ENCODE measurements at places on chromosomes 4 and X.
A peak's percentile ranks its signal among the peaks of the same experiment; 100 is the strongest.

GRCh38 chr4:84691170-84691691 lies 108.3 kb downstream of the CDS1 start:
- no peak for DNase-seq

DNA sequence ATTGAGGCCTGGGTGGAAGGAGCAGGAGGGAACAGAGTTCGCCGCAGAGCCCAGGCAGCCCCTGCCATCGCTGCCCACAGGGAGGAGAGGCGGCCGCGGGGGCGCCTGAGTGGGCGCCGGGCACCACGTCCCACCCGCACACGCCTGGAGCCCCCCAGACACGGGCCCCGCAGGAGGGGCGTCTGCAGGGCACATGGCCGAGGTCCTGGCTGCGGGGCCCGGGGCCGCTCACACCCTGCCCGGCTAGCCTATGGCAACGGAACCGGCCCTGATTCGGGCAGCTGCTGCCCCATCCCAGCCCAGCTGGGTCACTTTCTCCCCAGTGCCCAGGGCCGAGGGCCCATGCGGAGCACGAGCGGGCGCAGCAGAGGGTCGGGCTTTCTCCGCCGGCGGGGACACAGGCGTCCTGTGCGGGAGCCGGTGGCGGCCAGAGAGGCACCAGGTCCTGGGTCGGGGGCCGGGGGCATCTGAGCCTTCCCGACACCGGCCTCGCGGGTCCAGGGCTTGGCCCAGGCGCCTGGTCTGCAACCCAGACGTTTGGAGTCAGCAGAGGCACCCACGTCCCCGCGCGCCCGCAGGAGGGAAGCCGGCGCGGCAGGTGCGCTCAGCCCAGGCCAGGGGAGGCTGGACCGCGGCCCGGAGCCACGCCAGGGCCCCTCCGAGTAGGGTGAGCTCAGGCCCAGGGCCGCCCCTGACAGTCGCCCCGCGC lies 91.2 kb downstream of the FAM53A start:
- DNase-seq = no peak

DNA sequence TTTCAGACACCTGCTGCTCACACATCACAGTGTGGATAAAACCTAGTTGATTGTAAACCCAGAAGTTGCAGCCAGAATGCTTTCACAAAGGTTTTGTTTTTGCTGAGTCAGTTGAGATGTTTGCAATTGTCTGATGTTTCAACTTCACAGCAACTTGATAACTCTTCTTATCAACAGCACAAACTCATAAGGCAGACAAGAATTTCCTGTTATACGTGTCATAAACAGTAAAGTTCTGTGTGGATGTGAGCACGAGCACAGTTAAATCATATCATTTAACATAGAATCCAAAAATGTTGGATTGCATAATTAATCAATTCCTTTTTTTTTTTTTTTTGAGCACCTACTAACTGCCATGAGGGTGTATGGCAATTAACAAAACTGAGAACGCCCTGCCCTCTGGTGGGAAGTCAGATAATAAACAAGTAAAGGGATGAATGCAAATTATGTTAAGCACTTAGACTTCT lies 512.2 kb downstream of the PDHA2 start:
- DNase-seq = no peak

- no peak for DNase-seq
Measured at GRCh38 chr4:13922873-13923645, 295.5 kb upstream of the BOD1L1 start.

DNA sequence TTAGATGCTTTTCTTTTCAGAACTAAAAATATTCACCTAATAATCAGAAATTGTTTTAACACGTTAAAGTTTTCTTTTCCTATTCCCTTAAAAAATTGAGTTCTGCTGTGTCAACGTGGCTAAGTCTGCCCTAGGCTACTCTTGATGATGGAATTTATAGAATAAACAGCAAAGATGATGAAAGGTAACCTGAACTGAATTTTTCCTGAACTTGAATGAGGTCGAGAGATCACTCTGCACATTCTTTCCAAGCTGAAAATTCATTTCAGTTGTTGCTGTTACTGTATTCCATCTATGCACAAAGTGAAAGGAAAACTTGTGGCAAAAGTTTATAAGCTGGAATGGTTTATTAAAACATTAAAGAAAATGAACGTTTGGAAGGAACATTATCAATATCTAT lies 245.9 kb upstream of the GIMD1 start:
- DNase-seq = no peak

DNA sequence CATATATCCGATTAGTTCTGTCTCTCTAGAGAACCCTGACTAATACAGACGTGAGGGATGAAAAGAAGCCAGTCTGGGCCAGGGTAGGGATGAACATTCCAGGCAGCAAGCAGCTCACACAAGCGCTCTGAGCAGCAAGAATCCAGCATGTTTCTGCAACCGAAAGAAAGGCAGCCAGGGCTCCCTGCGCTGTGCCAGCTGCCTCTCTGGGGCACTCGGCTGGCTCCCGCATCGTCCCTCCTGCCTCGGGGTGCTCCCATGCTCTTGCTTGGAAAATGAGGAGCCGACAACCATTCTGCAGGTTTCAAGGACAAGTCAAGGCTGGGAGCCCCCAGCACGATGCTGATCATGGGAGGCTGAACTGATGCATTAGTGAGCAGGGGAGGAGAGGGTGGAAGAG lies 7.0 kb downstream of the JAKMIP1 start:
- no peak for DNase-seq

DNA sequence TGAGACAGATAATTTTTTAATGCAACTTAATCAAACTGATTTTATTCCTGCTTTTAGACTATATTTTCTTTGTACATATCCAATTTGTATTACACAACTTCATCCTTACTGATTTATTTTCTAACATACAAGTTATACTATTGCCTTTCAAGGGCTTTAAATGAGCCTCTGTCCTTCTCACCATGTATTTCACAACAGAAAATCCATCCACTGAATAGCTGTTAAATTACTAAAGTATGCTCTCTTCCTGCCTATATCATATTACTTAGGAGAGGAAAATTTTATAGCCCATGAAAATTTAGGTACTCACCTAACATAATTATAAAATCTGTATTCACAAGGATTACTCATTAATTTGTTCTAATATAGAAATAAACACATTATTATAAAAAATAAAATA lies 528.6 kb downstream of the ANKRD50 start:
- DNase-seq = no peak

- DNase-seq = peak; percentile 34
Measured at GRCh38 chrX:64842492-64842891, 133.8 kb downstream of the ZC4H2 start.

- DNase-seq = no peak
Measured at GRCh38 chrX:102978594-102978993, 41.5 kb downstream of the RAB40AL start.

DNA sequence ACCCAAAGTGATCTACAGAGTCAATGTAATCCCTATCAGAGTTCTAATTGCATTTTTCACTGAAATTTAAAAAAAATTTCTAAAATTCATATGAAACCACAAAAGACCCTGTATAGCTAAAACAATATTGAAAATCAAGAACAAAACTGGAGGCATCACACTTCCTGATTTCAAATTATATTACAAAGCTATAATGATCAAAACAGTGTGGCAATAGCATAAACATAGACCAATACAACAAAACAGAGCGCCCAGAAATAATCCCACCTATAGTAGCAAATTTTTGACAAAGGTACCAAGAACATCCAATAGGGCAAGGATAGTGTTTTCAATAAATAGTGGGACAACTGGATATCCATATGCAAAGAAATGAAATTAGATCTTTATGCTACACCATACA lies 59.4 kb upstream of the PRKG2 start:
- DNase-seq = no peak

- no peak for DNase-seq
Measured at GRCh38 chr4:2843941-2844584, 419 bp downstream of the ADD1 start.

- peak; percentile 22 for DNase-seq
Measured at GRCh38 chrX:1534301-1535168, 2.5 kb downstream of the P2RY8 start.

- no peak for DNase-seq
Measured at GRCh38 chr4:6324999-6325787, 55.5 kb downstream of the WFS1 start.

- no peak for DNase-seq
Measured at GRCh38 chrX:151004085-151004484, 20.9 kb downstream of the HMGB3 start.

- no peak for DNase-seq
Measured at GRCh38 chrX:13898083-13898482, 81.2 kb upstream of the GPM6B start.

DNA sequence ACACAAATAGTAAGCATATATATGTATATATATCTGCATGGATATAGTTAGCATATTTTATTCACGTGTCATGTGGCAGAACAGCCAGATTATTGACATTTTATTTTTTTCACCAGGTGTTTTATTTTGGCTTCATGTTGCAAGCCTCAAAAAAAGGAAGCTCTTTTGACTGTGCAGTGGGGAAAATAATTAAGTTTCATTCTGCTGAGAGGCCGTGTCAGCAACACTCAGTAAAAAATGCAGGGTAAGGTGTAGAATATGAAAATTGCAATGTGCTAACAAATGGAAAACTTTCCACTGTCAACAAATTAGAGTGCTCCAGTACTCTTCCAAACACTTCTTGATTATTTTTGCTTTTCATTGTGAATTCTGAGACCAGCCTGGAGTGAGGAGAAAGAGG lies 511.5 kb downstream of the GLUD2 start:
- DNase-seq = no peak

GRCh38 chrX:52271206-52271605 lies 86.5 kb downstream of the MAGED4 start:
- DNase-seq = no peak

GRCh38 chrX:9526965-9527364 lies 62.1 kb downstream of the TBL1X start:
- DNase-seq = no peak

GRCh38 chr4:183205193-183205592 lies 106.1 kb downstream of the WWC2 start:
- no peak for DNase-seq

DNA sequence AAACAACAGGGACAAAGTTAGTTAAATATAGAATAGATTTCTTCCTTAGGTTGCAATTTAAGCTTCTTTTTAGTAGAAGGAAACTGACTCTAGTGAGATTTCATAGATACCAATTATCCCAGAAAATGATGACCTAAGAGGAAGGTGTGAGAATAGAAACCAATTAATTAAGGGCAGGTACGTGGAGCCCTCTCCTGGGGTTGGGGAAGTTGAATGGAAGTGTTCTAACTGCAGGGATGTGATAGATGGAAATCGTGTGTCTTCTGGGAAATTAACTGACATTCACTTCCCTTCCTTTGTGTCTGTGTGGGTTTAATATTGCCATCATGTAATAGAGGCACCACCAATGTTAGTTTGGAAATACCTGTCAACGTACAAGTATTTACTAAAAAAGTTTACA lies 204.1 kb upstream of the ANK2 start:
- DNase-seq = no peak

DNA sequence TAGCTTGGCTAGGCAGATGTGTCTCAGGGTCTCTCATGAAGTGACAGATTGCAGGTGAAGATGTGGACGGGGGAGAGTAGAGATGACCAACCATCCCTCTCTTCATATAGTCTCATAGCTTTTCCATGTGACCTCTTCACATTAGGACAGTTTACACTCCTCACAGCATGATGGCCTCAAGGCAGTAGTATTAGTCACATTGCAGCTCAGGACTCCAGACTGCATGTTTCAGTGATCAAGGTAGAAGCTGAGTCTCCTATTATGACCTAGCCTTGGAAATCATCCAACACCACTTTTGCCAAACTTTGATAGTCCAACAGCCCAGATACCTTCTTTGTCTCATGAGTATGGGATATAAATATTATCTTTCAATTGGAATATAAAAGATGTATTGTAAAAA lies 147.7 kb downstream of the GASK1B start:
- DNase-seq = no peak
